ENCODE measurements at places on chromosomes 4 and X.

- no peak for DNase-seq
Measured at GRCh38 chr4:20356565-20356964, 104.9 kb downstream of the SLIT2 start.

GRCh38 chr4:101104312-101105052, 242.8 kb downstream of the PPP3CA start:
- DNase-seq = no peak

DNA sequence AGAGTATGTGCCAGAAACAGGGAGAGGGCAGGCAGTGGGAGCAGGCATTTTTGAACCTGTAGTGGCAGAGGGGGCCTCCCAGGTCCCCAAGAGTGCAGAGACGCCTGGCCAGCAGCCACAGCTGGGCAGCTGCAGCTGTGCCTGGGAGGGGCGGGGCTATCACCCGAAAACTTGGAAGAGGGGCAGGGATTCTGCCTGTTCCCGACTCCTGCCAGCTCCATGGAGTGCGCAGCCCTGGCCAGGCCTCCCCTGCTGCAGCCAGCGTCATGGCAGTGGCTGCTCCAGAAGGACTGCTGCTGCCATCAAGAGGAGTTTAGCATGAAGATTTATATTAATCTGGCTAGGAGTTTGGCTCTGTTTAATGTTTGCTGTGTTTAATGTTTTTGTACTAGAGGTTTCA, 532.1 kb upstream of the PITX2 start:
- no peak for DNase-seq

- DNase-seq = no peak
Measured at GRCh38 chrX:137194164-137194563, 160.4 kb upstream of the GPR101 start.

DNA sequence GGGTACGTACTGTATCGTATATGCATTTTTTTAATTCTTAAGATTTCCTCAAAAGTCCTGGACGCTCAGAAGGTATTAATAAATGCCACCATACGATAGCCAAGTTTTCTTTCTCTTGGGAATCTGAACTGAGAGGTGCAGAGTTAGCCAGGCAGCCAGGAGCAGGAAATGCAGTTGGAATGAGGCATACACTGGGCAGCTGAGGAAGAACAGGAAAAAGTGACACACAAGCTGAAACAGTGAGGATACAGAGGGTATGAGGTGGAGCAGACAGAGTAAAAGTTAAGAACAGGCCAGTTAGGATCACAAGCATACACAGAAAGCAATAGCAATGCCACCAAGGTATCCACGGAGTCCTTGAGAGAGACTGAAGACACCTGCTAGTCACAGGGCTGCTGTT, 13.4 kb downstream of the UFSP2 start:
- no peak for DNase-seq

GRCh38 chrX:71910643-71910985, at the start of gene NHSL2:
Gene NHSL2, plus strand, starts transcription at chrX:71910845.
- DNase-seq = no peak

DNA sequence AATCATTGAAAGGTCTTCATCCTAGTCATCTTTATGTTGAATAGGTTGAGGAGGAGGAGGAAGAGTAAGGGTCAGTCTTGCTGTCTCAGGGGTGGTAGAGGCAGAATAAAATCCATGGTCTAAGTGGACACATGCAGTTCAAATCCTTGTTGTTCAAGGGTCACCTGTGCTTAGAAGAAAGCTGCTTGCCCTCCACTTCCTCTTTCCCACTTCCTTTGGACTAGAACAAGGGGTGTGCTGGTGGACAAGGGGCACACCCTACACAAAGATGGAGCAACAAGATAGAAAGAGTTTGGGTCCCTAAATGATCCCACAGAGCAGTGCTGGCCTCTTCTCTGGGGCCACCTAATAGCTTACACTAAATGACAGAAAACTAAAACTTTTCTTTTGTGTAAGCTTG, 47.9 kb downstream of the HSD17B13 start:
- no peak for DNase-seq

- DNase-seq = no peak
Measured at GRCh38 chr4:182697094-182697493, 220.1 kb downstream of the DCTD start.

DNA sequence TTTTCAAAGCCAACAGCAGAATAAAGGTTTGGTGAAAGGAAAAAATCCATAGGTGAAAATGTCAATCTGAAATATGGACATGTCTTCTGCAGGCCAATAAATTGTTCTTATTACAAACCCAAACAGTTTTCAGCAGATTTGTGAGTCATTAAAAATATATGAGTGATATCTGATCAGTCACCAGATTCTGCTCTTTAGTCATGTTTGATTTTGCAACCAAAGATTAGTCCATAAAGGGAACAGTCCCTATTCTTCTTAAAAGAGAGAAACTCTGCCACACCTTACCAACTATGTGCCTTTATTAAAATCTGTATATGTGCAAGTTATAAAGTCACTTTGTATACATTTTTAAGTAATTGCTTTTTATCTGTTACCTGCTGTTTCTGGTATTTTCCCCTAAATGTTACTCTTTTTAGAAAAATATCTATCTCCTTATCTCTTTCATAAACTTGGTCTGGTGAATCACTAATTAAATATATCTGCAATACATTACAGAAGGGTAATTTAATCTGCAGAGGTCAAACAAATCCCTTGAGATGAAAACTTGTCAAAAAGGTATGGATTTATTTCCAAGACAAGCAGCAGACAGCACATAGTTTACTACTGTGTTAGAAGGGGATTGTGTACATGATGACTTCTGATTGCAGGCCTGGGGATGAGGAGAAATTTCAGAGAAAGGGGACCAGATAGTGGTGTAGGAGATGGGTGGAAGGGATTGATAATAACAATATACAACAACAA, 322.9 kb upstream of the NWD2 start:
- DNase-seq = no peak

GRCh38 chr4:82721819-82722423, 76.7 kb downstream of the SCD5 start:
- DNase-seq = no peak

- DNase-seq = no peak
Measured at GRCh38 chr4:8114456-8115202, 44.0 kb downstream of the ABLIM2 start.

Data from activated T-helper 1 cell treated with Interleukin-2 at 50 U/mL for 16 hours (primary cell).